MG63 (cell line): ENCODE measurements at places on chromosomes 4 and X. TPM values are rescaled to one million over a fixed set of nuclear protein-coding genes. Genes with fewer than 3 reads are reported as not detected.

DNA sequence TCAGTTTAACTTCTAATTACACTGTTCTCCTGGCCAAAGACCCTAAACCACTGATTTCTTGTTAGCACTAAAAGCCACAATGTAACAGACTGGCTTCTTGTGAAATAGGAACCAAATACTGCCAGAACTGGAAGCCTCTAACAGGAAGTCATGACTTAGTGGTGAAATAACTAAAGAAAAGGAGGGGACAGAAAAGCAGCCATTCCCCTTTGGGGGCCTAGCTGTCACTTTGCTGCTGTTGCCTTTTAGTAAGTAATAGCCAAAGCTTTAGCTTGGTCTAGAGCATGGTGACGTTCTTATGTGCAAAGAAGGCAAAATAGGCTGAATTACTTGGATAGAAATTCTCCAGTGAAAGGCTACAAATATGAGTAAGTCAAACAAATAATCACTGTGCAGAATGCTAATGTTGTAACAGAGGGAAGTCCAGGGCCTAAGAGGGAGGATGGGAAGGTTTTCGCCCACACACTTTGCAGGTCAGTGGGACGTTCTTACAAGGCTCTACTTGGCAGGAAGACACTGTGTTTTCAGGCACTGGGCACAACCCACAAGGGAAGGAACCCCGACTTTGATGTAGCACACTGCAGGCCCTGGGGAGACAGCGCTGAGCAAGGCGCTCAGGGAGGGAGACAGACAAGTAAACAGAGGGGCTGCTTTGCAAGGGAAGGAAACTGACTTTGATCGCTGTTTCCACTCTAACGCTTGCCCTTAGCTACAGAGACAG, 16.7 kb downstream of the GAB3 start:
- peak; percentile 43 for DNase-seq

GRCh38 chrX:135651647-135652295, 61.7 kb upstream of the CT45A1 start:
- DNase-seq, result no peak

DNA sequence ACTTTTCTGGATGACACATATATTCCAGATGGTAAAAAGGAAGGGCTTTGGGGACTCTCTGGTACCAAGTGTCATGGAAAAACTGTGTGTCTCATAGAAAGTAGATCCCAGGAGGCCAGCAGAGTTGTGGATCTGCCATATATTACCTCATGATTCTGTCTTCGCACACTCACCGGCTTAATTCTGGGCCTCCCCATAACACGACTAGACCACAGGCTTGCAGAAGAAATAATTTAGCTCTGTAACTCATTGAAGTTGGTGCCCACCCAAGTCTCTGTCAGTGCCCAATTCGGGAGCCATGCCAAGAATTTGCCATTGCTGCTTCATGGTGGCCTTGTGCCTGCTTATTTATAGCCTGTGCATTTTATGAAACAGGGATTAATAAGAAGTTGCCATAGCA, 104.5 kb downstream of the AR start:
- DNase-seq, result no peak

GRCh38 chrX:2523911-2524310, 23.1 kb upstream of the DHRSX start:
- no peak for DNase-seq

DNA sequence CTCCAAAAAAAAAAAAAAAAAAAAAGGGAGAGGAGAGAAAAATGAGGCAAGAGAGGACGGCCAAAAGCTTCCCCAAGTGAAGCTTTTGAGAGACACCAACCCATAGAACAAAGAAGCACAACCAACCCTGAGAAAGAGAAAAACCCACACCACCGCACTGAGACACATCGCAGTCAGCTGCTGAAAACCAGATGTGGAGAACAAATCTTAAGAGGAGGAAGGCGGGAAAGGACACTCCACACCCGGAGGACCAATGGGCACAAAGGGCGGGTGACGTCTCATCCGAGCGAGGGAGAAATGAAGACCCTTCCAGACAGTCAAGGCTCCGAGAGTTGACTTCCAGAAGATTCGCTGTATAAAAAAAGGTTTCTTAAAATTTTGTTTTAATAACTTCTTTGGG, 112.1 kb downstream of the AFAP1 start:
- DNase-seq, result no peak

DNA sequence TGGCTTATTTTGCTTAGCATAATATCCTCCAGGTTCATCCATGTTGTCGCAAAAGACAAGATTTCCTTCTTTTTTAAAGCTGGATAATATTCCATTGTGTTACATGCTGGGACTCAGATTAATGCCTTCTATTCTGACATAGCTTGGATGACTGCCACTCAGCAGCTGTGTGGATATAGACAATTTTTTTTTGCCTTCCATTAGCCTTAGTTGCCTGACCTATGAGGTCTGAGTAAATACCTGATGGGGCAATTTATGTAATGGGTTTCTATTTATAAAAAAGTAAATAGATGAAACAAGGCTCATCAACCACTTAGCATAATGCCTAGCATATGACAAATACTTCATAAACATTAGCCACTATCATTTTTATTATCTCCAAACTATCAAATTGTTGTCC, 515.4 kb downstream of the ZNF674 start:
- no peak for DNase-seq

DNA sequence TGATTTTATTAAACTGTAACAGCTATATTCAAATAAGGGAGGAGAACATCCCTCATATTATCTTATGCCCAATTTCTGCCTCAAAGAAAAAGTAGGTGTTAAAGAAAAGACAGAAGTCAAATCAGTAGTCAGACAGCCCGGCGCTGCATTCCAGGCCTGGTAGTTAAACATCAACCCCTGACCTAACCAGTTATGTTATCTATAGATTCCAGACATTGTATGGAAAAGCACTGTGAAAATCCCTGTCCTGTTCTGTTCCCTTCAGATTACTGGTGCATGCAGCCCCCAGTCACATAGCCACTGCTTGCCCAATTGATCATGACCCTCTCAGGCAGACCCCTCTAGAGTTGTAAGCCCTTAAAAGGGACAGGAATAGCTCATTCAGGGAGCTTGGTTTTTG, 269.9 kb upstream of the GALNT7 start:
- DNase-seq, result no peak

DNA sequence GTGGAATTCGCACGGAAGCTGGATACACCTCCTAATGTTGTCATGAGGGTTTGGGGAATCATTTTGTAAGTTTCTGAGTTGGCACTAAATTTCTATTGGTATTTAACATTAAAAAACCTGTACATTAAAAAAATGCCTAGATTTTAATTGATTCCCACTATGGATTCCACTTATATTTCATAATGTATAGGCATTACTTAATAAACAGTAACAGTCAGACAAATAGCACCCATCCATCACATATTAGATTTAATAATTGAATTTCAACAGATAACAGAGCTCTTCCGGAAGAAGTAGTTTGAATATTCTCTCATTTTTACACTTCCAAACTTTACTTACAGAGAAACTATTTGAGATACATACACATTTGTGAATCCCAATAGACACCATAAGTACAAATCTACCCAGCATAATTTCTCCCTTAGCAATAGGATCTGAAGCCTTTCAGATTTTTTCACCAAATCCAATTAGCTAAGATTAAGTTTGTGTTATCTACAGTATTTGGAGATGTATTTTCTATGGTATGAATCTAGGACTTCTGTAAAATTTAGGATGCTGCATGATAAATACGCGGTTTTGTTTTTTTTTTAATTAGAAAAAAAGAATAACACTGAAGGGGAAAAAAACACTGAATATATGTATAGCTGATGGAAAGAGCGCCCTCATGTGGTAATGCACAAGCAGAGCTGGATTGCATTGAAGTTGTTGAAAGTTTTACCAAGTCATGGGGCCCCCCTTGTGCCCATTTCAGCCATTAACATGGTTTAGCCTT, 12.2 kb upstream of the ODAM start:
- peak; percentile 10 for DNase-seq

- DNase-seq, result no peak
Measured at GRCh38 chrX:84144281-84144680, 43.7 kb downstream of the RPS6KA6 start.

The ZFP42 gene
- not detected in 2 replicates for total RNA-seq
